Adipocyte (in vitro differentiated cells): ENCODE measurements at places on chromosomes 16 and 17.

DNA sequence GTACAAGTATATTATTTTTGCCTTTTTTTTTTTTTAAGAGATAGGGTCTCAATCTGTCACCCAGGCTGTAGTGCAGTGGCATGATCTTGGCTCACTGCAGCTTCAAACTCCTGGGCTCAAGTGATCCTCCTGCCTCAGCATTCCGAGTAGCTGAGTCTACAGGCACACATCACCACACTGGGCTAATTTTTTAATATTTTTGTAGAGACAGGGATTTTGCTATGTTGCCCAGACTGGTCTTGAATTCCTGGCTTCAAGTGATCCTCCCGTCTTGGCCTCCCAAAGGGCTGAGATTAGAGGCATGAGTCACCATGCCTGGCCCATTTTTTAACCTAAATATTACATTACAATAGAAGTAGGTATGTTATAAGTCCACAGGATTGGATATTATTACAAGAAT lies 3.2 kb downstream of the TERB1 start:
- peak; percentile 23 for DNase-seq

GRCh38 chr16:12964461-12964860 lies 63.1 kb downstream of the SHISA9 start:
- no peak for DNase-seq

GRCh38 chr17:39011907-39012468 lies 44.8 kb upstream of the FBXO47 start:
- DNase-seq, result no peak

DNA sequence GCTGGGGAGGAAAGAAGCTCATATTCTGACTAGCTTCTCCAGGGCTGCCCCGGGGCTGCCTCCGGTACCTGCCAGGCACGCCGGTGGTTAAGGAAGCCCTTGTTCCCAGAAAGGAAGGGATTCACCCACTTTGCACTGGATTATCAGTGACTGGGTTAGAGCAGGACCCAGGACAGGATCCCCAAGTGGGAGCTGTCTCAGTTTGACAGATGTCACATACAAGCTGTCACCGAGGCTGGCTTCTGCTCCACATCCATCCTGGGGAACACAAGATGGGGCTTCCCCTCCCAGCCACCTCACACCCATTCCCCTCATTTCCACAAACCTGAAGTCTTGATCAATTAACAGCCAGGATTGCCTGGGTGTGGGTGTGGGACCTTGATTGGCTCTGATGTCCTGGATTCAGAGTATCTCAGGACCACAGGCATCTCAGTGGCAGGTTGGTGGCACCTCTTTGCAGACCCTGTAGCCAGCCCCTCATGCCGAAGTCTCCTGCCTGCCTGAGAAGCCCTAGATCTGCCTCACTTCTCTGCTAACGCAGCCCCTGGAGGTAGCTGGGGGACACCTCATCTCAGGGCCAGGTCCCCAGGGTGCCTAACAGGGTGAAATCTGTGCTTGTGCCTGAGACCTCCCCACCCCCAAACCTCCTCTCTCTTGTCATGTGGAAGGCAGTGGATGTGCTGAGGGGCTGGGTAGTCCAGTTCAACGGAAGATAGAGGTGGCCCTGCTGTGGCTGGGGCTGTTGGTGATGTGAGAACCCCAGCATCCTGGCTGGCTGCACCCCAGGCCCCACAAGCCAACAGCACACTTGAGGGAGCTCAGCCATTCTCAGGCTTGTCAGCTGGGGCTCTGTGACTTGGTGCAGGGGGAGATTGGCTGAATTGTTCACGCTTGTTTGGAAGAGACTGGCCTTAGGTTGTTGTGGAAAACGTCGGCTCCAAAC lies 1.4 kb downstream of the CACNG5 start:
- DNase-seq, result no peak

DNA sequence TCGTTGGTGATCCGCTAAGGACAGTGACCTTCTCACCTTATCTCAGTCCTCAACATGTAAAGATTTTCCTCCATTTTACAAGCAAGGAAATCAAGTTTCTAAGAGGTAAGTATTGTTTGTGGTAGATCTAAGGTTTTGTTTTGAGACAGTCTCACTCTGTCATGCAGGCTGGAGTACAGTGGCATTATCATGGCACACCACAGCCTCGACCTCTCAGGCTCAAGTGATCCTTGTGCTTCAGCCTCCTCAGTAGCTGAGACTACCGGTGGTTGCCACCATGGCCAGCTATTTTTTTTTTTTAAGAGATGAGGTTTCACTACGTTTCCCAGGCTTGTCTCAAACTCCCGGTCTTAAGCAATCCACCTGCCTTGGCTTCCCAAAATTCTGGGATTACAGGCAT lies 34.9 kb downstream of the PRKCA start:
- no peak for DNase-seq

- DNase-seq, result no peak
Observed at GRCh38 chr16:86964796-86965241, 352.4 kb downstream of the C16orf95 start.

DNA sequence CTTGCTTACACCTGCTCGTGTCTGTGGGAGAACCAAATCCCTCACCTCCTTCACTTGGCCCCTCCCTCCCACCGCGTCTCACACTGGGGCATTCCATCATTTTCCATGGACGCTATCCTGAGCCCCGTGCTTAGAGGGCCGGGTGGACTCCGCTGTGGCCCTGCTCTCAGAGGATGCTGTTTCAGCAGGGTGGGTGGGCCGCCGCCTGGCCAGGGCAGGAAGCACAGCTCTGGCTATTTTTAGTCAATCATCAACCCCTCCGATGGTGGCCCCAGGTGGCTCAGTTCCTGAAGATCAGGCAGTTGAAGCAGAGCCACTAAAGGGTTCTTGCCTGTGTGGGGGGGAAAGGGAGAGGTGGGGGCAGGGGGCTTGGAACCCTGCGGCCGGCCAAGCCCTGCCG lies 230.3 kb downstream of the ENGASE start:
- no peak for DNase-seq

- DNase-seq, result no peak
Observed at GRCh38 chr16:13507530-13507929, 412.4 kb upstream of the ERCC4 start.

GRCh38 chr17:77840513-77841165 lies 117.9 kb upstream of the TNRC6C start:
- DNase-seq, result no peak

- DNase-seq, result peak; percentile 42
Observed at GRCh38 chr16:84741340-84741830, 41.6 kb downstream of the USP10 start.

- DNase-seq, result peak; percentile 19
Observed at GRCh38 chr17:15659663-15660062, 24.4 kb downstream of the TRIM16 start.

DNA sequence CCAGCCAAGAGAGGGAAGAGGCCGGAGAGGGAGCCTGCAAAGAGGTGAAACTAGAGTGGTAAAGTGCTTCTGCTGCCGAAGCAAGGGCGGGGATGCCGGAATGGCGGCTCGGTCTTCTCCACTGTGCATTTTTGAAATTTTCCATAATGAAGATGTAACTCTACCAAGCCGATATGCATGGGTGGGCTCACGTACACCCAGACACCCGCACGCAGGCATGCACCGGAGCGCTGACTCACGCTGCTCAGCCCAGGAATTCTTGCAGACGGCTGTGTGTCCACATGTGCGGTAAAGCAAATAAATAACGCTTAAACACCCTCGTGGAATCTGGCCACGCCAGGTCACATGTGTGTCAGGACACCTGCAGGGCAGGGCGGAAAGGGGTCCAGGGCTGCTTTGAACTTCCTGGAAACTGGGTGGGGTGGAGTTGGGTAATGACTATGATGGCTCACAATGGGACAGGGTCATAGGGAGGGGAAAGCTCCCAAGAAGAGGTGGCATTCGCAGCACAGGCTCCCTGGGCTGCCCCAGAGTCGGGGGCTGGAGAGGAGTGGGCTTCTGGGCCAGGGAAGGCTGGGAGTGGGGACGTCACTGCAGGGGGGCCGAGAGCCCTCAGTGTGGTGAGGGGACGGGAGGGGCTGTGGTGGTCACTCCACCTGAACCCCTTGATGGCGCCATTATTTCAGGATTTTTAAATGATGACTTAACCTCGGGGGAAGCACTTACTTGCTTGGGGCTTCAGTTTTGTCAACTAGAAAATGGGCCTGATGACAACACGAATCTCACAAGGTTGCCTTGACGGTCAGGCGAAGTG lies 265.5 kb downstream of the PARN start:
- peak; percentile 94 for DNase-seq

DNA sequence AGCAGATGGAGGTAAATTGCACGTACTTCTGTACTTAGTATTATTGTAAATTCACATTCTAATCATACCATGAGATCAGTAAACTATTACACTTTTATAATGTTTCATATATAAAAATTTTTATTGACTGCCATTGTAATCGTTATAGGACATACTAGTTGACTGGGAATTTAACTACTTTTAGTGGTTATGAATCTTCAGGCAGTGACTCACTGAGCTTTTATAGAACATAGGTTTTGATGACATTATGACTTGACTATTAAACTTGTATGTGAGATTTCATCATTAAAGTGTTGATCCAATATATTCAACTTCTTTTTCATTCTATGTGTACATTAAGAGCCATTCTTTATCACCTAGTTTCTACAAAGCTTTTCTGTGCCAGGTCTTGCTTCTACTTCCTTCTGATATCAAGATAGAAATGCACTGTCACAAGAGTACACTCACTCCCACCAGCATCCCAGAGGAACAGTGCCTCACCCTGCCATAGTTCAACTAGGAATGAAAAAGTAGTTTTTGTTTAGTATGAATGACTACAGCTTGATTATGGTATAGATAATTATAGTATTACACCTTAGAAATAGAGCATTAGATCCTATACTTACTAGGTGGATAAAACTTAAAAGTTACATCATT lies 142.4 kb upstream of the RBL2 start:
- peak; percentile 17 for DNase-seq

GRCh38 chr16:73025151-73025855 lies 22.6 kb downstream of the ZFHX3 start:
- no peak for DNase-seq

- DNase-seq, result no peak
Observed at GRCh38 chr16:12339686-12340085, 363.2 kb downstream of the SNX29 start.

GRCh38 chr17:11506635-11507034 lies 91.6 kb upstream of the DNAH9 start:
- peak; percentile 7 for DNase-seq

DNA sequence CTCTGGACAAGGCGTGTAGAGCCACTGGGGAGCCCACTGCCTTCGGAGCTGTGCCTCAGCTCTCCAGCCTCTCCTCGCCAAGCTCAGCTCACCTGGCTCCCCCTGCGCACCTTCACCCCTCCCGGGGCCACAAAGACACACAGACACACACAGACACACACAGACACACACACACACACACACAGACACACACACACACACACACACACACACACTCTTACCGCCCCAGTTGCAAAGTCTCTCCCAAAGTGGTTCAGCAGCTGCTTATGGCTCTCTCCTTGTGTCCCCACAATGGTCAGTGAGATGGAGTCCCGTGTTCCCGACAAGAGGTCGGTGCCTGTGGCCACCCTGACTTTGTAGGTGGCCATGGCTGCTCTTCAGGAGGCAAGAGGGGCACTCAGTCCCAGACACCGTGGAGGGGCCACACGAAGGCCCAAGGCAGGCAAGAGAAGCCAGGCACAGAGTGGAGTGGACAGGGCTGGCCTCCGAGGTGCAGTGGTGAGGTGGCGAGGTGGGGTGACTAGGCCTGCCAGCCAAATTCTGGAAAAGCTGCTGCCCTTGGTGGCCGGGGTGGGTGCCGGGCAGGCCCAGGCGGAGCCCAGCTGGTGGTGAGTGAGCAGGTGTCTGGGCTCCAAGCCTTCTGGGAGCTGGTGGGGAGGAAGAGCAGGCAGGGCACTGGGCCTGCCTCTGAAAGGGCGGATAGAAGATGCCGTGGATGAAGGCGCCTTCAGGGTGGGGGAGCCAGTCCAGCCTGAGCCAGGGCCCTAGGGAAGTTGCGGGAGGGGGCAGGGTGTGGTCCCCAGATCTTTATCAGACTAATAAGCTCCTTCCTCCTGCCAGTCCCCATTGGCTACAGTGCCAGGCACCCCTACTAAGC lies at the start of gene ALOX12B:
Gene ALOX12B (minus strand): TSS at position 642 of the 877 bp plus-strand sequence. CDS start 274 bp downstream, at position 368.
- no peak for DNase-seq

DNA sequence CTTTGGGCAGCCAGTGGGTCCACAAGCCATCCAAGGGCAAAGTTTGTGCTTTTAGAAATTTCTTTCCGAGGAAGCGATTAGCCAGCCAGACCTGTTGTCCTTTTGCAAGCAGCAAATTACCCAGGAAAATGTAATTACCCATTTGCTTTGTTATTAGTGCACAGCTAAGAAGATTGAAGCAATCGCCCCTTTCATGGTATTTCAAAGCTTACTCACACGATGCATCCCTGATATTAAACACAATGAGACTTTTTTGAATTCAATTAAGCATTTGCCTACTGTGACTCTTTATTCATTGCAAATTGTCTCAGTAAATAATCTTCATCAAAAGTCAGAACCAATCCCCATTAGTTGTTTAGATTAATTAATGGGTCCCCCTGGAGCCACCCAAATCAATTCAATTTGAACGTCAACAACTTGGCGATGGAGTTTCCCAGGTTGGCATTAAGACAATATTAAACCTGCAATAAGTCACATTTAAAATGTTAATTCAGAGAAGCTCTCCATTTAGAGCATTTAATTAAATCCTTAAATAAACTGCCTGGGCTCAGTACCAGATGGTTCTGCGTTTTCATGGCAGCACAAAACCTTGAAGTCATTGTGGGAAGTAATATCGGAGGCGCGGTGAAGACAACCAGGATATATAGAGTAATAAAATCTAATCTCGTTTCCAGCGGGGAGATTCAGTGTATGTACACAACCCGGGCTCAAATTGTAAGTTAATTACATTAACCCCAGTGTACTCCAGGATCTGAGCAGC lies 366.2 kb upstream of the TNRC6C start:
- no peak for DNase-seq

DNA sequence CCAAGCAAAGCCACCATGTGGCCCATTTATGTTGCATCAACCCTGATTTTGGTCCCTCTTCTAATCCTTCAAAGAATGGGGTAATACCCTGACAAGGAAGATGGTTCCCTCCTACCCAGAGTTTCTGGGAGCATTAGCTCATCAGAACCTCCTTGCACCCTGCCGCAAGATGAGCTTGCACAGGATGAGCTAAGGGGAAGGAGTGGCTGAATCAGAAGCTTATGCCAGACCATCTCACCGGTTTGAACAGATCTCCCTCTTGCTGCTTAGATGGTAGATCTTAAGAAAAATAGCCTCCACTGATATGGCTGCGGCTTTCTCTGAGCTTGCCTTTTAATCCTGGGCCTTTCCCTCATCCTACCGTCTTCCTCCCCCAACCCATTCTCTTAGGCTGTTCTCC lies 175.1 kb downstream of the SOX9 start:
- no peak for DNase-seq

GRCh38 chr17:45116434-45117016 lies 15.8 kb downstream of the PLCD3 start:
- no peak for DNase-seq

- DNase-seq, result no peak
Observed at GRCh38 chr16:84535851-84536250, 31.4 kb upstream of the MEAK7 start.

DNA sequence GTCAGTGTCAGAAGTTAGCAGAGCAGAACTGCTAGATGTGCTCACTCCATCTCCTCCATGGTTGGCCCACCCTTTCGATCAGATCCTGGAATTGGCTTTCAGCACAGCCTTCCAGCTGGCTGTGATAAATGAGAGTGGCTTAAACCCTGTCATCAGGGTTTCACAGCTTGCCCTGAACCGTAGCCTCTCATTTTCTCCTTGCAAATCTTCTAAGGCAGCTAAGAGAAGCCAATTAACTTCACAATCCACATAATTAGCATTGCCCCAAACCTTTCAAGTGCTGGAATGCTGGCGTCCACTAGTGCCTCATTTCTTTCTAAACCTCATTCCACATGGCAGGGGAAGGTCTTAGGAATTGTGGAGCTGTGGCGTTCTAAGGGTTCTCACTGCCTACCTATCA lies 21.7 kb downstream of the MILR1 start:
- no peak for DNase-seq

- DNase-seq, result peak; percentile 93
Observed at GRCh38 chr16:56985288-56985961, 3.9 kb upstream of the NLRC5 start.
